ENCODE measurements at places on chromosomes 5 and 9.

GRCh38 chr5:179371681-179372680 lies 26.7 kb upstream of the ADAMTS2 start:
- DNase-seq: no peak

- no peak for DNase-seq
Observed at GRCh38 chr5:140293091-140293848, 9.6 kb downstream of the PFDN1 start.

DNA sequence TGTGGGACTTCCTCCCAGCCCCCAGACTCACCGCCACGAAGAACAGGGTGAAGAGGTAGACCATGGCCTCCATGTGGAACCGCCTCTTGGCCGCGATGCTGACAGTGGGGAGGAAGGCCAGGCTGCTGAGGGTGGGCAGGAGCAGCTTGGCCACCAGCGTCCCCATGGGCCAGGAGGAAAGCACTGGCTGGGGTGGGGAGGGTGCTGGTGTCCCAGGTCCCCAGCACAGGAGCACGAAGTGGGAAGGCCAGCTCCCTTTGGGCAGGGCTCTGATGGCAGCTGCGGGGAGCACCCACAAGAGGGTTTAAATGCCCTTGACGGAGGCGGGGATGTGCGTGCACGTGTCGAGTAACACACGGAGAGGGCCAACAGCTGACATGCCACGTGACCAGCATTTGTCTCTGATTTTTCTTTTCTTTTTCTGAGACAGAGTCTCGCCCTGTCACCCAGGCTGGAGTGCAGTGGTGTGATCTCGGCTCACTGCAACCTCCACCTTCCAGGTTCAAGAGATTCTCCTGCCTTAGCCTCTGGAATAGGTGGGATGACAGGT lies at the start of gene MYMK:
Gene MYMK (minus strand): TSS at position 281 of the 550 bp plus-strand sequence. CDS start 115 bp downstream, at position 166.
- no peak for DNase-seq

DNA sequence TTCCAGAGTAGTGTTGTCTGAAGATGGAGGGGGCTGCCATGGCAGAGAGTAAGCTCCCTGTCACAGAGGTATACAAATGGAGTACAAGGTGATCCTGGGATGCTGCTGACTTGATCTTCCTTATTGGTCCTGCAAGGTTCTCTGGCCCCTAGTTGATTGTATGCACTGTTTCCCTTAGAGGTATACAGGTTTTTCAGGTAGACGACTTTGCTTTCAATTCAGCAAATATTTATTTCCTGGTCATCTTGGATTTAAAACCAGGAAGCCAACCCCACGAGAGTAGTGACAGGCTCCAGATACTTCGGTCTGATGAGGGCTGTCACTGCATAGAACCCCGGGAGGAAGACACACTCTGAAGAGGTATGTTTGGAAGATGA lies 16.5 kb upstream of the TRIM14 start:
- no peak for DNase-seq

- no peak for DNase-seq
Observed at GRCh38 chr9:122008559-122008958, 84.5 kb downstream of the TTLL11 start.

GRCh38 chr9:113796646-113797426 lies 79.3 kb upstream of the ZNF618 start:
- DNase-seq: no peak

GRCh38 chr5:100667161-100667630 lies 132.0 kb downstream of the FAM174A start:
- no peak for DNase-seq

GRCh38 chr5:65475895-65476294 lies 5.8 kb downstream of the ADAMTS6 start:
- DNase-seq: no peak

DNA sequence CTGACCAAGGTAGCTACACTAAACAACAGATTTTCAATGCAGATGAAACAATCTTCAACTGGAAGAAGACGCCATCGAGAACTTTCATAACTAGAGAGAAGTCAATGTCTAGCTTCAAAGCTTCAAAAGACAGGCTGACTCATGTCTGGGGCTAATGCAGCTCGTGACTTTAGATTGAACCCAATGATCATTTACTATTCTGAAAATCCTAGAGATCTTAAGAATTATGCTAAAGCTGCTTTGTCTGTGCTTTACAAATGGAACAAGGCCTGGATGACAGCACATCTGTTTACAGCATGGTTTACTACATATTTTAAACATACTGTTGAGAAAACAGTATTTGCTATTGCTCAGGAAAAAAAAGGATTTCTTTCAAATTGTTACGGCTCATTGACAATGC lies 54.9 kb downstream of the RICTOR start:
- no peak for DNase-seq

GRCh38 chr5:15948190-15948589 lies 231.4 kb downstream of the MARCHF11 start:
- no peak for DNase-seq

DNA sequence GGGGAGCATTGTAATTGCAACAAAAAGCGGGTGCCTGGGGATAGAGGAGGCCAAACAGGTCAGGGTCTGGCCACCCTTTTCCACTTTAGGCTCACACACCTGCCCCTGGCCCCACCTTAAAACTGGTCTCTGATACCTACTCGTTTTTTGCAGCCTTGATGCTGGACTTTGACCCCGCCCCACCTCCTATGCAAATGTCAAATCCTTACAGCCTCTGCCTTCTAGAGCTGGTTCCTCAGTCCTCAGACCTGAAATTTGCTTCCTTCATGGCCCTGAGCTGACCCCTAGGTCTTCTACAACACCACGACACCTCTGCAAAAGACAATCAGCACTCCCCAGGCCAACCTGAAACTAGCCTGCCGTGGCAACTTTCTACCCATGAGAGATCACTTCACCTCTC lies 37.7 kb downstream of the SMIM23 start:
- DNase-seq: no peak

- no peak for DNase-seq
Observed at GRCh38 chr5:10695759-10696543, 65.1 kb downstream of the DAP start.

DNA sequence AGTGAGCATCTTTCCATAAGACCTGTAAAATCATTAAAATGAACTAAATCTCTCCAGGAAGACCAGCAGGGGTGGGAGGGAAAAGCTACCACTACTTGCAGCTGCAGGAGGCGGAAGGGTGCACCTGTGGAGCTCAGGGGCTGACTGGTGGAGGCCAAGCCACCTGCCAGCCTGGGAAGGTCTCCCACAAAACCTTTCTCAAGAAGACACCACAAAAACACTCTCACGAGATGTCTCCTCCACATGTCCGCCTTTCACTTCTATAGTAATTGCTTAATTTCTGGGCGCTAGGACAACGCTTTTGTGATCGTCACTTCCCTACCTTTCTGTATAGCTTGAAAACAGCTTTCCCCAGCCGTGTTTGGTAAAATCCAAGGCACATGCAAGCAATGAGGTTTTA lies 114.4 kb downstream of the ROR2 start:
- DNase-seq: no peak

DNA sequence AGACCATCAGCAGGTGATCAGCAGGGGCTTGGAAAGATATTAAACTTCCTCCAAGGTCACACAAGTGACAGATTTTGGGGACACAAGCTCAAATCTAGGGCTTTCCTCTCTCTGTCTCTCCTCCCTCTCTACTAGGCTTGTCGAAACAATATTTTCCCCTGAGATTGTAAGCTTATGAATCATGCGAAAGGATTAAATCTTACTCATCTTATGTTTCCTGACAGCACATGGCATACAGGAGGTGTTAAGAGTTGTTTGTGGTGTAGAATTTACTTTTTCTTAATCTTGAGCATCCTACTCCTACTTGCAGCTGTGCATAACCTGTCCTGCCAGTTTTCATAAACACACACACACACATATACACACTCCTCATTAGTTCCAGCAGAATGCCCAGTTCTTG lies 186.3 kb downstream of the MARCHF11 start:
- no peak for DNase-seq

- no peak for DNase-seq
Observed at GRCh38 chr5:82346399-82347165, 68.4 kb upstream of the RPS23 start.

DNA sequence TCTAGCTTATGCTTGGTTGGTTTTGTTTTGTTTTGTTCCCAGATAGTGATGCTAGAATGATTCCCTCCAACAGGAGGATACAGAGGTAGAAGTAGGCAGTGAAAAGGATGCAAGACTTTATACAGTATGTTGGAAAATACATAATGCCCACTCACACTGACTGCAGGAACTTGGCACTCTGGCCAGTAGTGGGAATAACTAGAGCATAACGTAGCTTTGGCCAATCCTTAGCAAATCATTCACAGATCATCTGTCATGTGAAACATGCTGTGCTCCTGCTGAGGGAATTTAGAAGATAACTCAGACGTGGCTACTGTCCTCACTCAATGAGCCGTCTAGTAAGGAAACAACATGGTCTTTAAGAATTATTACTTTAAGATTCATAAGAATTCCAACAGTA lies 13.5 kb downstream of the CFAP90 start:
- no peak for DNase-seq

DNA sequence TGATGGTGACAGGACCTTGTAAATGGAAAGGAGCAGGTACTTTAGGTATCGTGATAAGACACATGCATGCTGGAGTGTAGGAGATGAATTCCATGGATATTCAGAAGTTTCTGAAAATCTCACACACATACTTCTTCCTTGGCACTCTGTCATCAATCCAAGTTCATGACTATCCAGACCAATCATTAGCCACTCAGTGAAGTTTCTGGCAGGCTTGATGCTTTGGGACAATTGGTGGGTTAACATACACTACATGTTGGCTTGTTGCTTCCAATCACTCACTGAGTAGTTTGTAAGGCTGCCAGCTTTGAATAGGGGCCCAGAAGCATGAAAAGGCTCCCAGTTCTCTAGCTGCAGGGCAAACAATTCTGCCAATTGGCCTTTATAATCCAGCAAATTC lies 147.6 kb downstream of the CEMIP2 start:
- no peak for DNase-seq

GRCh38 chr9:32382565-32383320 lies 1.7 kb upstream of the ACO1 start:
- no peak for DNase-seq

DNA sequence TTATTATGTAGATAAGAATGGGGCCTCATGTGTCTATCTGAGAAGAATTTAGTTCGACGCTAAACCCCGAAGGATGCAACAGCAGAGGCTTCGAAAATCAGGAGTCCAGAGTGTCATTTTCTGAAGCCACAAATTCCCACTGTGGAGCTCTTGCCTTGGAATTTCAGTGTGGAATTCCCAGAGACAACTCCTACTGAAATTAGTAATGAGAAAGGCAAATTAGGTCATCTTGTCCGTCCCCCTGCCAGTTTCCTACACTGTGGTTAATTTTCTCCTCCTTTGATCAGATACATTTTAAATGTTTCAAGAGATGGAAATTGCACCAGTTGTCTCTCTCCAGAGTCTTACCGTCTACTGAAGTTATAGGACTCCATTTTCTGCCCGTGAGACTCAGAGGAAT lies 633.6 kb downstream of the BNC2 start:
- no peak for DNase-seq

DNA sequence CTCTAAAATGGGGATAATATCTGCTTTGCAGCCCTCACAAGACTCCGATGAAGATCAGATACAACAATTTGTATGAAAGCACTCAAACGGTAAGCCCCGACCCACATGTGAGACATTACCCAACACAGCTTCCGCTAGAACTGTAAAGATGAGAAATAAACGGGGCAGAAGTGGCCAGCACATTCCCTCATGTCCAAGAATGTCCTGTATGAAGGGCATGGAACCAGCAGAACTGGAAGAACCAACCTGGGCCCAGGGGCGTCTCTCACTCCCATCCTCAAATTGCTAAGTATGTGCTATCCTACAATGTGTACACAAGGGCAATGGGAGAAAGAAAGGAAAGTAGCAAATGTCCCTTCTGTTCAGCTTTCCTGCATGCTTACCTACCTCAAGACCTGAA lies 33.0 kb downstream of the CCDC125 start:
- DNase-seq: no peak

GRCh38 chr9:100287186-100287585 lies 65.6 kb downstream of the TEX10 start:
- no peak for DNase-seq

GRCh38 chr5:38500573-38501260 lies 55.7 kb downstream of the LIFR start:
- no peak for DNase-seq

DNA sequence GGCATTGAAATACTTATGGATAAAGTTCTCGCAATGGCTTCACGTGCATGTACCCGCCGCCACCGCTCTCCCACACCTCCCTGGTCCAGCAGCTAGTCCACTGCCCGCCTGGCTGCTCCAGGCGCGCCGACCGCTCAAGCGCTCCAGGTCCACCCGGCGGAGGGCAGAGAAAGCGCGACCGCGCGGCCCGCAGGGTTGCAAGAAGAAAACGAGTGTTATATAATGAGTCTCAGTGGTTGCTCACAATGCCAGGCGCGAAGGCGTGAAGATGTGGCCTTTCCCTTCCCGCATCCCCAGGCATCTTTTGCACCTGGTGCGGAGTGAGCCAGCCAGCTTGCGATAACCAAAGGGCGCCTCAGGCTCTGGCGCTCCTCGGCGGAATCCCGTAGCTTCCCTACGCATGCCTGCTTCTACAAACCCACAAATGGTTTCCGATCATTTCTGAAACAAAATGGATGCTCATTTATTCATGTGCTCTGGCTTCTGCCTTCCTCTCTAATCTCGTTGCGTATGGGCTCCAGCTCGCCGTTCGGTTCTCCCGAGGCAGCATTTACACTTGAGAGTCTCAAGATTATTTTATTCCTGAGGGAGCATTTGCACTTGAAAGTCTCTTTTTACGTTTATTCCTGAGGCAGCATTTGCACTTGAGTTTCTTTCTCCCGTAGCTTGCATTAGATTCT lies 25.7 kb downstream of the CDKN2A start:
- peak; percentile 42 for DNase-seq

DNA sequence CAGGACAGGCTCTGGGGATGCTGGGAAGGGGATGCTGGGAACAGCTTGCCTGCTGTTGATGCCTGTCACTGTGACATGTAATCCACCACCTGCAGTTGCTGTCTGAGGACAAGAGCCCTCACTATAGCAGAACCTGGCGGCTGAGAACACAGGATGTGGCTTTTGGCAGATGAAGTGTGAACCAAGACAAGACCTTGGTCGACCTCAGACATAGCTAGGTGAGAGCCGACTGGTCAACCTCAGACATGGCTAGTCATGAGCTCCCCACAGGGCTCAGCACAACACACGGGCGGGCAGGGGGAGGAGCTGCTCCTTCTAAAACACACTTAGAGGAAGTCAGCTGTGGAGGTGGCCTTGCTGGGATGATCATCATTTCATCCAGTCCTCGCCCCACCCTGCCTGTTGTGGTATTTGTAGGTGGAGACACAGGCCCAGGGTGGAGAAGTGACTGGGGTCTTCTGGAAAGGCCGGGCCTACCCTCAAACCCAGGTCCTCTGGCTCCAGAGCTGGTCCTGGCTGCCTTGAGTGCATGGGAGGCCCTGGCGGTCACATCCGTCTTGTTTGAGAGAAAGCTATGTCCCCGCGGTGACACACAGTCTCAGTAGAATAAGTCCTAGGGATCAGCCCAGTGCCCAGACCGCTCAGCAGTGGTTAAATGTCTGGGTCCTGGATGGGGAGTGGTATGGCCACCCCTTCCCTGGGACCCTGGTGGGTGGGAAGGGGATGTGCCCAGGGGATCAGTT lies 6.1 kb downstream of the SUSD3 start:
- no peak for DNase-seq

GRCh38 chr9:90991953-90992352 lies 190.3 kb downstream of the SYK start:
- DNase-seq: no peak

- no peak for DNase-seq
Observed at GRCh38 chr5:50947906-50948683, 281.7 kb downstream of the PARP8 start.

- DNase-seq: no peak
Observed at GRCh38 chr9:123334639-123335038, 21.4 kb upstream of the CRB2 start.
